Brain (organoid and tissue), 16 donors: ENCODE measurements at places on chromosomes 4 and X.

DNA sequence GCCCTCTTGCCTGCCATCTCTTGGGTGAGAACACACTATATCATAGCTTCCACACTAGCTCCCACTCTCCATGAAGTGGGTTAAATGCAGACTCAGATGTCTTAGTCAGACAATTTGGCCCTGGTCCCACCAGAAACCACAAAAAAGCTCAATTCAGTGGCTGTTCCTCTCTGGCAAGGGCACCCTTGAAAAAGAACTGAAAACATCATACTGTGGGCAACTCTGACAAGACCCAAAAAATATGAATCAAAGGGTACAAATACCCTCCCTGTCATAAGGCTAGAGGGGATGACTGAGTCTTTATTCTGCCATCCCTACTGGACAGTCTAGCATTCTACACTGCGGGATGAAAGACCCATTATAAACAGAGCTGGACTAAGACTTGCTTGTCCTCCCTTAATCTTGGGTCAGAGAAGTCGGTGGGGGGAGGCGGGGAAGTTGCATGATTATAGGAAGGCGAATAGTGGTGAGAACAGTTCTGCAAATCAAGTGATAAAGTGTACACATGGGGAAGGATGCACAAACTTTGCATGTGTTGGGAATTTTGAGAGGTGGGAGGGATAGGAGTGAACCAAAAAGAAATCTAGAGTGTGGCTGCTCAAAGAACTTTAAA lies 172.1 kb downstream of the OPHN1 start:
- DNase-seq = peak; percentile 14

GRCh38 chr4:83250687-83251446 lies 33.7 kb downstream of the COQ2 start:
- DNase-seq = no peak

GRCh38 chr4:162732876-162733275 lies 433.8 kb downstream of the NAF1 start:
- DNase-seq = no peak

DNA sequence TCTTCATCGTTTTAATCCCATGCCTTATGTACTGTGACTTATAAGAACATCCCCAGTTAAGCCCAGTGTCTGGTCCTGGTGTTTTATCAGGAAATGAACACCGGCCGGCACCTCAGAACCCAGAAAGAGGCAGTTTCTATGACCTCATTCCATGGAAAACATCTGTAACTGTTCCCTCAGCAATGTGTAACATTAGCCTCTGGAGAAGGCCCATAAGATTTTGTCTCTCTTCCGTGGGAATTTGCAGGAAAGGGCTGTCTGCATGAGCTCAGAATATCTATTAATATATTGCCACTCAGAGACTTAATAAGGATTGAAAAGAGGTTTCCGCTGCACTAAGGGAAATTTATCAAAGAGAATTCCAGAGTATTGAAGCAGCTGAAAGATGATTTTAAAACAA lies 3.1 kb upstream of the TCEANC start:
- no peak for DNase-seq

GRCh38 chr4:169367826-169368225 lies 97.1 kb upstream of the SH3RF1 start:
- no peak for DNase-seq

DNA sequence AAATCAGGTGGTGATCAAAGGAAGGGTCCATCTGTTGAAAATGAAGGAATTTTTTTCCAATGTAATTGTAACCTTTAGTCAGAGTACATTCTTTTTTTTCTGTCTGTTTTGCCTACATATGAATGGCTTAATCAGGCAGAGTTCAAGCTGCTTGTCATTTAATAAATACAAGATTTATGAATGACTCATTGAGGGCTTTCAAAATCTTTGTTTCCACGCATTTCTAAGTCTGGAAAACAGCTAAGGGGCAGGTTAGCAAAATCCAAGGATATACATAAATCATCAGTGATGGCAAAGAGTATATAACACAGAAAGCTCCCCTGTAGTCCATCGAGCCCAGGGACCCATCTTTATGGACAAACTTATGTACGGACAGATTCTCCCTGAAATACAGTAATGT lies 1.8 kb downstream of the CA5B start:
- no peak for DNase-seq

GRCh38 chr4:184506527-184507121 lies 32.3 kb upstream of the IRF2 start:
- no peak for DNase-seq

DNA sequence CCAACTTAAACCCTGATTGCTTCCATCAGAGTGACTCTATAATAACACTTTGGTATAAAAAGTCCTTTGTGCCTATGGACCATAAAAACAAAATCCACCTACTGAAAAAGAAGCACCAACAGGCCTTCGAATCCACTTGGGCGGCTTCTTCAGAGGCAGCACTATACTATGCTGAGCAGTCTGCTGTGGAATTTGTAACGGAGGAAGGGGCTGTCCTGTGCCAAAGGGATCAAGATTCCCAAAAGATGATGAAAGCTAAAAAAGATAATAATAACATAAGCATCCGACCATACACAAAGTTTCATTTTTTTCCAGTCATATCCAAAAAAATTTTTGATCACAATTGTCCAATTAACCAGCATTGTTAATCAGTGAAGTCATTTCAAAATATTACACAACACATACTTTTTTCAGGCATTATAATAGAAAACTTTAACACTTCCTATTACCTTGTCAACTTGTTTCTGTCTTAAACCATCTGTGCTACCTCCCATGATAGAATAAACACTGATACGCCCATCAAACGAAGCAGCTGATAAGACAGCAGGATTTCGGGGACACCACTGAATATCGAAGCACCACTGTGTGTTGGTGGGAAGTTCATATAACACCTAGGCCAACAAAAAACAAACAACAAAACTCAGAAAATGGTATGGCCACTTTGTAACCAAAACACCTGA lies 24.1 kb downstream of the SEC31A start:
- no peak for DNase-seq

DNA sequence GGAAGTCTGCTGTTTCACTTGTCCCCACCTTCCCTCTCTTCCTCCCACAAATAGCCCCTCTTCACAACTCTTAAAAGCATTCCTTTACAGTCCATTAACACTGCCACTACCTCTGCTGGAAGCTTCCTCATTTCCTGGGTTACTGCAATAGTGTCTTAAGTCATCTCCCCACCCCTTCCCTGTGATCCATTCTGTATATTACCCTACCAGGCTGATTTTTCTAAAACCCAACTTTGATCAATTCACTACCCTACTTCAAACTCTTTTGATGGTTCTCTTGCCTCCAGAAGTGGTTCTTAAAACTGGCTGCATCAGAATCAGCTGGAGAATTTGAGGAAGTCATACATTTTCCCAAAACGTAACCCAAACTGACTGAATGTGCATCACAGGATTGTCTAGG lies 8.8 kb upstream of the XIAP start:
- no peak for DNase-seq

DNA sequence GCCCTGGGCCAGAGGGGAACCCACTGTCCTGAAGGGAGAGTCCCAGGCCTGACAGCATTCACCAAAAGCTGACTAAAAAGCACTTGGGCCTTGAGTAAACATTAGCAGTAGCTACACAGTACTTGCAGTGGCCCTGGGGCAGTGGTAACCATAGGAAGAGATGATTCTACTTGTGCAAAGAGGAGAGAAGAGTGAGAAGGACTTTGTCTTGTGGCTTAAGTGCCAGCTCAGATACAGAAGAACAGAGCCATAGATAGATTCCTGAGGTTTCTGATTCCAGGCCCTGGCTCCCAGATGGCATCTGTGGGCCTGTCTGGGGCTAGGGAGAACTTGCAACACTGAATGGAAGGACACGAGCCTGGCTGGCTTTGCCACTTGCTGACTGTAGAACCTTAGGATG lies 100.5 kb downstream of the PTCHD1 start:
- DNase-seq = no peak

- no peak for DNase-seq
Observed at GRCh38 chr4:184924516-184924915, 93.8 kb upstream of the HELT start.

DNA sequence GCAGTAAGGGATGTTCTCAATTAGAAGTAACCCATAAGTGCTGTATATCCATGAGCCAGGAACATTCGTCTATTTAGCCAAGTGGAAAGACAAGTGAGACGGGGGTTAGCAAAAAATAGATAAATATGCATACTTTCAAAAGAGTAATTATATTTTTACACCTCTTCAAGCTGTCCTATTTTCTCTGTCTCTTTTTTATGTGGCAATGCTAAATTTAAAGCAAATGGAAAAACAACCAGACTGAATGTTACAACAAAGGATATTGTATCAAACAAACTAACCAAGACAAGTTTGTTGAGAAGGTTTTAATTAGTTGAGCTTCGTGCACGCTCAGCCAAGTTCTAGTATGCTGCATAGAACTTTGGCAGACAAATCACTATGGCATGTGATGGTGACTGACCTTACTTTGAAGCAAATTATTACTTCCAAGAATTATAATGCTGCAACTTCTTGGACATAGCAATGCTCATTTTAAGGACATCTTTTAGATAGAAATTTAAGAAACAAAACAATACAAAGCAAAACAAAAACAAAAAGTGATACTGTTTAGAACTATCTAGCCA lies 61.4 kb upstream of the TMEM150C start:
- no peak for DNase-seq

DNA sequence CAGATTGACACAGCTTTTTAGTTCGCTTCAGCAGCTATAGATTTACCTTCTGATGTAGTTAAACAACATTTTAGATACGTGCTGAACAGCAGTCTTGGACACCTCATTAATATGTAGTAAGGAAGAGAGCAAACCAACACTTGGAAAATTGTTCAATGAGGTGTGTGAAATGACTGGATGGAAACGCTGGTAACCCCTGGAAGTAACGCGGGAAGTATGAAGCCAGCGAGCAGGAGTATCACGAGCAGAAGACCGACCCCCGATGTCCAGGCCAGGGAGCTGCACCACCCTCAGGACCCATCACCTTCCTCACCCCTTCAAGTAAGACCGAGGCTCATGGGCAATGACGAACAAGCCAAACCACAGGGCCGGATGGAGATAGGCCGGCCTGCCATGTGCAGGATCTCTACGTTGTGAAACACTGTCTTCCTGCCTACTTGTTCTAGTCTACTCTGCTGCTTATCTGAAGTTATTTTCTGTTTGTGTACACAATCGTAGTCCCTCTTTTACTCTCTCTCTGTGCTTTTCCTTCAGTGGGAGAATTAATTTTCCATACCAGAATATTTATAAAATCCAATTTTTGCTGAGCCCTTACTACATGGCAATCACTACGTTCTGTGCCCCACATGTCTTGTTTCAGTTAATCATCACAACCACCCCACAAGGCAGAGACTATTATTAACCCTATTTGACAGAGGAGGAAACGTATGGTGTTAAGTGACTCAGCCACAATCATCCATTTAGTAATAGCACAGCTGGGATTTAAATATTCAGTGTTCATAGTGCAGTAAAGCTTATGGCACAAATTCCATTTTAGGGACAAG lies 221.7 kb downstream of the APBB2 start:
- no peak for DNase-seq

DNA sequence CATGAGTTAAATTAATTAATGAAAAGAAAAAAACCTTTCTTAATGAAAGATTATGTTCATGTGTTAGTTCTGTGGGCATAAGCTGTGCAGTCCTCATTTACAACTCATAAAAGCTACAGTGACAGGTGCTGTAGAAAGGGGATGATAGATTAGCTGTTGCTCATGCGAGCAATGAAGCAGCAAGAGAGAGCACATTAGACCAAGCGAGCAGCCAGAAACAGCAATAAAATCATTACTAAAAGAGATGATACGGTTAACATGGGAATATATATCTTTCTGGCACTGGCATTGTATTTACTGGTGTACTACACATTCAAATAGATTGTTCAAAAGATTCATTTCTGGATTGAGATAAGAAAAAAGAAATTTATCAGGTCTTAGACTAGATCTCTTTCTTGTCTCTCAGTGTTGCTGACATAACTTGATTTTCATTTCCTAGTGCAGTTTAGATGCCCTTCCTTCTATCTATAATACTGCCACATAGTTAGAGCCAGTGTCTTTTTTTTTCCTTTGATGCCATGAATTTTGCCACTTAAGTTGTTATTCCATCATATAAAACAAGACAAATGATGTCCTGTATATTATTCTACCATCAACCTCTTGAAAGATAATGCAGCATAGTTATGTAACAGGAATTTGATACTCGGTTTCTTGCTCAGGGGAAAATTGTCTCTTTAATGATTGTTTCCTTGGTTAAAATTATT lies 164.6 kb downstream of the BANK1 start:
- DNase-seq = peak; percentile 42

DNA sequence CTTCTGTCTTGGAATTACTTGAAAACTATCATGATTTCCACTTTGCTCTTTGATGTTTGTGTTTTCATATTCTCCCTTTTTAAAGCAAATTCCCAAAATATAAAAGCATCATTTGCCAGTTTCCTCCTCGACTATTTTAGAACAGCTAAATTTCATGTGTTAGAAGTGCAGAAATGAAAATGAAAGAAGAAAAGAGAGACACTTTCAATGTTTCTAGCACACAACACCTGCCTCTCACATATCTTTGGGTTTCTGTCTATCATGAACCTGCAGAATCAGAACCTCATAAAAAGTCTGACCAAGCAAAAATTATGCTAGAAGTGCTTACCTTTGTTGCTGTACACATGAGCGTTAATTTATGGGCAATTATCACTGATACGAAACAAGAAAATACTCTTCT lies 1.9 kb upstream of the NEUROG2 start:
- DNase-seq = peak; percentile 12

GRCh38 chrX:46978341-46979291 lies 66.4 kb downstream of the JADE3 start:
- peak; percentile 21 for DNase-seq

GRCh38 chr4:88533937-88534750 lies 10.6 kb upstream of the PYURF start:
- DNase-seq = no peak

DNA sequence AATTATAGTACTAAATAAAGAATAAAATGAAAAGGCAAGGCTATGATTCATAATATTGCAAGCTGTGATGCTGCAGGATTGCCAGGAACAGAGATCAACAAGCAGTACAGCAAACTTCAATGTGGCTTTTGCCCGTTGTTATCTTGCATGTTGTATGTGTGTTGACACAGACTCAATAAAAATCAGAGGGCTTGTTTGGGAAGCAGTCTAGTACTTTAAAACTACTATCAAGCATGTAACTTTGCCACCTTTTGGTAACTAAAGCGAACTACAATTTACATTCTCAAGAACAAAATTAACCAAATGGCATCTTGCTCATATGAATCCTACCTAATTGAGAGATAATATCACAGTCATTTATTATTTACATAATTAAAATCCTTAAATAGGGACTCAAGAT lies 79.8 kb upstream of the GPM6A start:
- peak; percentile 97 for DNase-seq

DNA sequence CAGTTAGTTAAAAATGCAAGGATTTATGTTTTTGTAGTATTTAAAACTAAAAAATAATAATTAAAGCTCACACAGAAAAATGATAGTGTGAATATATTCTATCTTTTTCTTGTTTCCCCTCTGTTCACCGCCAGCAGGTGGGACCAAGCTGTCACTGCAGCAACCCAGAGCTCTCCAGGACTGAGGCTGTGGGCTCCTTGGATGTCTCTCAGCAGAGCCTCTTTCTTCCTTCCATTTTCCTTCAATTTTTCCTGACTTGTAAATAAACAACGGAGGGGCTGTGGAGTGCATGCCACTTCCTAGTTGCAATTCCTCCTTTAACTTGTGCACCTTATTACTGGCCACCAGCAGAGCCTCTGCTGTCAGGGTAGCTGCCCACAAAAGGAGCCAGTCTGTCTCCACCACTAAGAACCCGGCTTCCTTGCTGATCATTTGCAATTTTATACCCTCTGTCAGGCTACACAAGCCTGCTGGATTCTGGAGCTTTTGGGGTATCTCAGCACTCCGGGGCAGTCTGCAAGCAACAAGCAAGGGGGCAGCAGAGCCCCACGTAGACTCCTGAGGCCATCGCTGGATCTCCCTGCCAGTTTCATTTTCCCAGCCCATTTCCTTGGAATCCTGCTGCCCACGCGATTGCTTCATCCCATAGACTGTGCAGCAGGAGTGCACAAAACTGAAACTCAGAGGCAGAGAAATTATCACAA lies 1467.4 kb downstream of the C4orf33 start:
- peak; percentile 19 for DNase-seq
